Heart left ventricle (tissue), 16 donors: ENCODE measurements at places on chromosomes 12 and 14.
A peak's percentile ranks its signal among the peaks of the same experiment; 100 is the strongest.

- no peak for DNase-seq
Measured at GRCh38 chr14:39474416-39474911, 42.2 kb upstream of the FBXO33 start.

GRCh38 chr12:50637870-50638481, 125.9 kb upstream of the ATF1 start:
- DNase-seq: no peak

GRCh38 chr12:106205208-106206069, 42.4 kb downstream of the CKAP4 start:
- DNase-seq: peak; percentile 83

GRCh38 chr14:53501361-53502211, 348.5 kb upstream of the DDHD1 start:
- DNase-seq: no peak

DNA sequence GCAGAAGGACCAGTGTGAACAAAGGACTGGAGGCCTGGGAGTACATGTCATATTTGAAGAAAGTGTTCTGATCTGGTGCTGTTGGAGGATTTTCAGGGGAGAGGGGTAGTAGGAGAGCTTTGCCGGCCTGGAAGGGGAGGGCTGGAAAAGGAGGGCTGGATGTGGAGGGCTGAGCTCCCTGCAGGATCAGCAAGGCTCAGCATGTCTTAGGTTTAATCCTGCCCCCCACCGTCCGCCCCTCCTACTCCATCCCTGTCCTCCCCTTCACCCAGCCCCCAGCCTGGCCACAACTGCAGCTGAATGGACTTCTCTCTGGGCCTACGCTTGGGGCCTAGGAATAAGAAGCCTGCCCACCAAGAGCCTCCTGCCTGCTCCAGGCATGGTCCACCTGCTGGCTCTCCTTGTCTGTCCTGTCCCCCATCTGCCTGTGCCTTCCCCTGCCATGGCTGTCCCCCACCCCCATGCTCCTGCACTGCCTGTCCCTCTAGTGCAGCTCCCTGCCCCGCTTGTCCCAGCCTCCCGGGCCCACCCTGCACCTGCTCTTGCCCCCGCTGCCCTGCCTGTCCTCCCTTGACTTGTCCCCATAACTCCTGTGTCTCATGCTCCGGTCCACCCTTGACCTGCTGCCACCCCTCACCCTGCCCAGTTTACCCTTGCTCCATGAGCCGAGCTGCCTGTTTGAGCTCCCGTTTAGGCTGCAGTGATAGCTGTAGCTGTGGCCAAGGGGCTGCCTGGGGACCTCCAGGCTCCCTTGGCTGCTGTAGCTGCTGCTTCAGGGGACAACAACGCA, 9.8 kb upstream of the RARG start:
- DNase-seq: no peak

DNA sequence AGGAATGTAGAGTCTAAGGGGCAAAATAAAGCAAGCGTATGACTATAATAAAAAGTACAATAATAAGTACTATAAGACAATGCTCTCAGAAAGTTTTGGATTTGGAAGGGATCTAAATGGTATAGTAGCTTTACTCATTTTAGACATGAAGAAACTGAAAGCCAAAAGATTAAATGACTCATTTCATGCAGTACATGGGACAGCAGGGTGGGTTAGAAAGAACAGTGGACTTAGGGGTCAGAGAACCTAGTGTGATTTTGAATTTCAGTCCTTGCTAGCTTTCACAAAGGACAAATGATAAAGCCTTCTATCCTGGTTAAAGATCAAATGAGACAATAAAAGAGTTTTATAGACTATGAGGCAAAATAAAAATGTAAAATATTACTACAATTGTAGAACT, 6.8 kb upstream of the LEMD3 start:
- no peak for DNase-seq

- DNase-seq: no peak
Measured at GRCh38 chr14:69573831-69574262, 824 bp downstream of the CCDC177 start.

DNA sequence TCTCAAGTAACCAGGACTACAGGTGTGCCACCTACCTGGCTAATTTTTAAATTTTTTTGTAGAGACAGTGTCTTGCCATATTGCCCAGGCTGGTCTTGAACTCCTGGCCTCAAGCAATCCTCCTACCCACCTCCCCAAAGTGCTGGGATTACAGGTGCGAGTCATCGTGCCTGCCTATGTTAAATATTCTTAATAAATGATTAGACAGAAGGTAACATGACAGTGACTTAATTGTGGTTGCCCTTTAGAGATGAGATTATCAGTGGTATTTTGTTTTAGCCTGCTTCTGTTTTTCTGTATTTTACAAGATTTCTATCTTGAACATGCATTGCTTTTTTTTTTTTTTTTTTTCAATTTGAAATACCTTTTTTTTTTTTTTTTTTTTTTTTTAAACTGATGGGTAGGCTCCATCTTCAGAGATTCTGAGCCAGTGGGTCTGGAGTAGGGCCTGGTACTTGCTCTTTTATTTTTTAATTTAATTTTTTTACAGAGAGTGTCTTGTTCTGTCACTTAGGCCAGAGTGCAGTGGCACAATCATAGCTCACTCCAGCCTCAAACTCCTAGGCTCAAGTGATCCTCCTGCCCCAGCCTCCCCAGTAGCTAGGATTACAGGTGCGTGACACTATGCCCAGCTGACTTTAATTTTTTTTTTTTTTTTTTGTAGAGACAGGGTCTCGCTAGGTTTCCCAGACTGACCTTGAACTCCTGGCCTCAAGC, 88.4 kb downstream of the BORCS5 start:
- no peak for DNase-seq

DNA sequence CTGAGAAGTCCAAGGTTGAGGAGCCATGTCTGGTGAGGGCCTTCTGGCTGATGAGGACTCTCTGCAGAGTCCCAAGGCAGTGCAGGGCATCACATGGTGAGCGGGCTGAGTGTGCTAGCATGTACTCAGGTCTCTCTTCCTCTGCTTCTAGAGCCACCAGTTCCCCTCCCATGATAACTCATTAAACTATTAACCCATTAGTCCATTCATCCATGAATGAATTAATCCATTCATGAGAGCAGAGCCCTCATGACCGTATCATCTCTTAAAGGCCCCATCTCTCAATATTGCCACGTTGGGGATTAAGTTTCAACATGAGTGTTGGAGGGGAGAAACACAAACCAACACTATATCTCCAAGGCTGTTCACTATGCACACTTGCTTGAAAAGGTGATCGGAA, 83.7 kb downstream of the TMEM30B start:
- DNase-seq: no peak

DNA sequence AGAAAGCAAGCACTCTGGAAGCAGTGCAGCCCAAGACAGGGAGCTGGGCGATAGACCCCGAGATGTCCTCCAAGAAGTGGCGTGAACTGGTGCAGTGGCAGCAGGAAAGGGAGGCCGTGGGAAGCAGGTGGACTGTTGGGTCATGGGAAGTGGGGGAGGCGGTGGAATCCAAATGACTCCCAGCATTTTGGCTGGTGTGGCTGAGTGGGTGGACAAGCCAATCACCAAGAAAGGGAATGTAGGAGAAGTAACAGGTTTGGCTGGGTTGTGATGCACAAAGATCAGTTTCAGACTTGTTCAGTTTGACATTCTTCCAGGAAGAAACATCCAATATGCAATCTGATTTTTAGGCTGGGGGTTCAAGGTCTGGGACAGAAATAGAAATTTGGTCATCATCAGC, 46.0 kb upstream of the KTN1 start:
- DNase-seq: no peak
